ENCODE measurements at places on chromosomes 6 and 20.

DNA sequence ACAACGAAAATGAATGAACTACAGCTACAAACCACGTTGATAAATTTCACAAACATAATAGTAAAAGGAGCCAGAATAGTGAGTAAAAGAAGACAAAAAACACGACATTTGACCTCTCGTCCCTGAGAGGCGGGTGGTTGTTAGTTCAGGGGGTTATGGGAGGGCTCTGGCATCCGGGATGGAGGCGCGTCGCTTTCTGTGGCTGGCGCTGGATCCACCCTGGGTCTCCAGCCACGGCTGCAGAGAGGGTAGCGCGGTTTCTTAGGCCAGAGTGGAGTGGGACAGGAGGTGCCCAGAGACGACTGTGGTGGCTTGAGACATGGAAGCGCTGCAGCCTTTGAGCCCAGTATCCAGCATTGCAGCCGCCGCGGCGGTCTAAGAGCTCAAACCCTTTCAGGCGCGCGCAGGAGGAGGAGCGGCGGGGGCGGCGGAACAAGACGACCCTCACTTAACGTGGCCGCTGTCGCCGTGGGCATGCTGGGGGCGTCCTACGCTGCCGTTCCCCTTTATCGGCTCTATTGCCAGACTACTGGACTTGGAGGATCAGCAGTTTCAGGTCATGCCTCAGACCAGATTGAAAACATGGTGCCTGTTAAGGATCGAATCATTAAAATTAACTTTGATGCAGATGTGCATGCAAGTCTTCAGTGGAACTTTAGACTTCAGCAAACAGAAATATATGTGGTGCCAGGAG is 3.7 kb upstream of the ZSCAN23 start:
- peak; percentile 11 for DNase-seq

DNA sequence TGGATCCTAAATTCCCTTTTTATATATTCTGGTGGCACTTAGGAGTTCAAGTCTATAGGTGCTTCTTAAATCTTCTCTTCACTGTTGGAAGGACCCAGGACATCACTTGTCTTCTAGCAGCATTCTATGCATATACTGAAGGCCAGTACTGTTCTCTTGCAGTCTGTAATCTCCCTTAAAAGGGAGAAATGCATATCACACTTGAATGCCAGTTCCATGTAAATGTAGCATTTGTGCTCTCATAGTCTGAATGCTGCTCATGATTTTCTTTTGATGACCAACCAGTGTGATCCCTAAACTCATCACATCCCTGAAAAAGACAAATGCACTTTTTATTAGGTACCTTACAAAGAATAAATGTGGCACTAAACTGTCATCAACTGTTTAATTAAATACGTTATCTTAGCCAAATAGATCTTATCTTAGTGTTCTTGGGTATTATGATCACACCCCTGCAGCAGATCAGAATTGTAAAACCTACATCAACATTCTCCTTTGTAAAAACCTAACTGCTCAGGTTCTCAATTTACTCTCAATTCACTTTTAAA is 176.1 kb downstream of the EPHA7 start:
- DNase-seq: no peak

DNA sequence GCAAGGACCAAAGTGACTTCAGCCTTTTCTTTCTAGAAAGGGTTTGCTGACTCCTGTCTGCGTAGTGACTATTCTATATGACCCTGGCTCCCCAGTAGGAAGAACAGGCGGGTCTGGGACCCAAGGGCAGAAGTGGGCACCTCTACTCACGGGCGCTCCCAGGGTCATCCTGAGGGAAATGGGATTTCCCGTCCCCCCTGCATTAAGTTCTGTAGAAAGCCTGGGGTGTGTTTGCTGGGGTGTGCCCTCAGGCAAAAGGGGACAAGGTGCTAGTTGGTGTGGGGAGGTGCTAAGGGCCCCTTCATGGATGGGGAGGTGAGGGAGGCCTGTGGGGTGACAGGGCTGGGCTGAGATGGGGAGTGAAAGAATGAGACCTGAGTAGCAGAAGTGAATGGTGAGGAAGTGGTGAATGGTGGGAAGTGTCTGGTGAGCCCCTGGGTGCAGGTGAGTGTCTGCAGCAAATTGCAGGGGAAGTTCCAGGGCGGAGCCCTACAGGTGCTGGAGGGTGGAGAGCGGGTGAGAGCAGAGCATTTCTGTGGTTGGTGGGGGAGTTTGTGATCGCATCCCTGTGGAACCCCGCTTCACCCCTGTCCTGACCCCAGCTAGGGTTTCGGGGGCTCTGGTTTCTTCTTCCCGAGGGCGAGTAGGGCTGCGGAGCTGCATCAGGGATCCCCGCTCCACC is 21.1 kb downstream of the RAET1L start:
- no peak for DNase-seq

DNA sequence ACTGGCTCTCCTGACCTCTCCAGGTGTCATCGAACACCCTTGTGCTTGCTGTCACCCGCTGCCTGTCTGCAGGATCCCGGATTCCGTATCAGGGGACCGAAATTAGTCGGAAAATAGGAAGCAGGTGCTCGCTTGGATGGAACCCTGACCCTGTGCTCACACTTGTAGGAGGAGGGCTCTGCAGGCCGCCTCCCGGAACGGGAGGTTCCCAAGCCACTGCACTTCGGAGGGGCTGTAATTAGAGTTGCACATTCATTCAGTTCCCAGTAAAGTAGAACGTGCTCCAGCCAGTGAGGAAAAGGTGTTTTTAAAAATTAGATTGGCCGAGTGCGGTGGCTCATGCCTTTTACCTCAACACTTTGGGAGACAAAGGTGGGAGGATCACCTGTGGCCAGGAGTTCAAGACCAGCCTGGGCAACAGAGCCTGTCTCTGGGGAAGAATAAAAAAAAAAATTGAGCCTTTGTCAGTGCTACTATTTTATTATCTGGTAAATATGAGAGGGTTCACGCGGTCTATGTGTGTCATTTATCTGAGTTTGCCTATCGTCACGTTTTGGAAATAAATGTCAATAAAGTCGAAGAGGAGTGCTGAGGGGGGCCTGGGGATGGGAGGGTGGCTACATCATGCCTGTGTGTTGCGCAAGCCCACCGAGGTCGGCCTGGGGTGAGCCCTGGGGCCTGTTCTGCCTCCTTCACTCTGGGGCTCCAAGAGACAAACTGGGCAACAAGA is 1.5 kb upstream of the GMEB2 start:
- DNase-seq: no peak

GRCh38 chr6:42153921-42154320 is 11.5 kb upstream of the C6orf132 start:
- DNase-seq: no peak

- DNase-seq: peak; percentile 82
Measured at GRCh38 chr6:73394577-73395354, at the start of gene DDX43. Gene DDX43 (plus strand): TSS chr6:73394828. CDS start chr6:73394906, 78 bp downstream.

- no peak for DNase-seq
Measured at GRCh38 chr6:6348256-6348655, 27.8 kb upstream of the F13A1 start.

- no peak for DNase-seq
Measured at GRCh38 chr6:152117156-152118133, 310.0 kb downstream of the ESR1 start.

- DNase-seq: no peak
Measured at GRCh38 chr6:38503032-38503773, 136.5 kb downstream of the BTBD9 start.

GRCh38 chr6:67496191-67496590 is 1138.9 kb upstream of the ADGRB3 start:
- no peak for DNase-seq

- peak; percentile 60 for DNase-seq
Measured at GRCh38 chr6:95091823-95092436, 485.4 kb upstream of the MANEA start.

DNA sequence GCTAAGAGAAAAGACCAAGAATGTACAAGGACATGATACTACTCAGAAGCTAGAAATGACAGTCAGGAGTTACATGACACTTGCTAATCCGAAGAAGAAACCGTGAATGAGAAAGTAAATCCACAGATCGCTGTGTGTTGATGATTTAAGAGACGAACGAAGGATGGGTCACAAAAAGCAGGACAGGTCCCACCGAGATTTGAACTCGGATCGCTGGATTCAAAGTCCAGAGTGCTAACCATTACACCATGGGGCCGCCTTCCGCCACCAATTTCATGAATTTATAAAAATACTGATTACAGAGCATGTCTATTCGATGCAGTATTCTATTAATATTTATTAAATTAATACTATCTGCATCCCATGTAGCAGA is 54.0 kb upstream of the BTN3A2 start:
- no peak for DNase-seq

- no peak for DNase-seq
Measured at GRCh38 chr6:13638626-13639025, 23.5 kb downstream of the NOL7 start.

DNA sequence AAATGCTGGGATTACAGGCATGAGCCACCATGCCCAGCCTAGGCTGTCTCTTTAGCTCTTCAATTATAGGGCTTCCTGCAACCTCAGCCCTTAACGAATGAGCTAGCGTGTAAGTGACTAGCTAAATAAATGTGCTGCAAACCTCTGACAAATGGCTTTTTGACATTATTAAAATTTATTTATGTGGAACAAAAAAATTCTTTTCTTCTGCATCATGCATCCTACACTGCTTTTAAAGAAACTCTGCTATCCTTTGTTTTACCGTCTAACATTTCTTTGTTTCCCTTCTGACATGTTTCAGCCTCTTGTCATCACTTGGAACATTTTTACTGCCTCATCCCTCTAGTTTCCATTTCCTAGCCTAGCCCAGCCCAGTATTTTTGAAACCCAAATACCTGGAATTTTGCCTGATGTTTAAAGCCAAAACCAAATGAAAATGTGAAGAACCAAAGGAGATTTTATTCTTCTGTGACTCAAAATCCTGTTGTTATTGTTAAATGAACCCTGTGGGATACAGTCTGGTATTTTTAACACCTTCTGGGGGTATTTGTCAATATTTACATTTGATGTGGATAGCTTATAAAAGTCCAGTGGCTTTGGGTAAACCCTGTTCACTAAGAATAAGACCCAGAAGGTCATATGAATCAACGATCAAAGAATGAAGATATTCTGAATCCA is 9.5 kb downstream of the NT5E start:
- DNase-seq: no peak

DNA sequence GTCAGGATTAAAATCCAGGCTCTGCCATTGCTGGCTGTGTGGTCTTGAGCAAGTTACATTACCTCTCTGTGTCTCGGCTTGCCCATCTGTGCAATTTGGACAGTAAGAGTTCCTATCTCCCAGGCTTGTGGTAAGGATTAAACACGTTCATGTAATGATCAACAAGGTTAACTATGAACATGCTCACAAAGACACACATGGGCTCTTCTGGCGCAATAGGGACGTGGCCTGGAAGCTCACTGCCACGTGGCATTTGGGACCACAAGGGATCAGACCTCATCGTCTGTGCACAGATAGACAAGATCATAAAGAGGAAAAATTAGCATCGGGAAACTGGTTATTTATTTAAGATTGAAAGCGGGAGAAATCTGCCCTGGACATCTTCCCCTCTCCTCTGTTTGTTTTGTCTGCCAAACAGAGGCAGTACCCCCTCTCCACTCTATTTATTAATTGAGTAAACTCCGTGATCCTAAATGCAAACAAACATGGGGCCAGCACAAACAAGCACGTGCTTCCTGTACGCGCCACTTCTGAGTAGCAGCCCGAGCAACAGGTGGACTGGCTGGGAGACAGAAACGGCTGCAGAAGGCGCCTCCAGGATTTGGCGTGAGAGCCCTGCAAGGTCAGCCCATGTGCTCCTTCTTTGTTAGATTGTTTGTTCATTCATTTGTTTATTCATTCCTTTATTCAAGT is 95.0 kb downstream of the CDH26 start:
- no peak for DNase-seq

DNA sequence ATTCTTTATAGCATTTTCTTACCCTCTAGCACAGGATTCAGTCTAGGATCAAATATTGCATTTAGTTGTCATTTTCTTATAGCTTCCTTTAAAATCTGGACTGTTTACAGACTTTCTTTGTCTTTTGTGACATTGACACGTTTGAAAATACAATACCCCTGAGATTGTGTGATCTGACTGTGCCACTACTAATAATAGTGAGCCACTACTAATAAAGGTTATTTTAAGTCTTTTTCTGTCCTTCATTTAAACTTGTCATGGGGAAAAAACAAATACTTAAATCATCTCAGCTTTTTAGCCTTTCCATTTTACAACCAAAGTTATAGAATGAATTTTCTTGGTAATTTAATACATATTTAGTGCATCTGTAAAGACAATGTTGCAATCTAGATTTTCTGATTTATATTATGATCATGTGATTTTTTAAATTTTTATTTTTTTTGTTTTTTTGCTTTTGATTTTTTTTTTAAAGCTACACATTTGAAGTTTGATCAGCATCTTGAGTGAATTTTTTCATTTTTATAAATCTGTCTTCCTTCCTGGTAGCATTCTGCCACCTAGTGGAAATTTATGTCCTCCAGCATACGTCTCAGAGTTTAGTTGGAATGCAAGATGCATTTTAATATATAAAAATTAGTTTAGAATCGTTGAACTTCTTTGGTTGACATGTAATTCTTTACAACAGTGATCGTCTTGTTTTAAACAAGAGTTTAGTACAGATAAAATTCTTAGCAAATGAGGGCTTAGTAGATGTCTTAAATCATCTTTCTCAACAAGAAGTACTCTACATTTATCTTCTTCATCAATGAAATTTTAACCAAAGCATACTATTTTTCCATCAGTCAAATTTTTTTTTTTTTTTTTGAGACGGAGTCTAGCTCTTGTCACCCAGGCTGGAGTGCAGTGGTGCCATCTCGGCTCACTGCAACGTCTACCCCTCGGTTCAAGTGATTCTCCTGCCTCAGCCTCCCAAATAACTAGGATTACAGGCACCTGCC is 119.4 kb downstream of the NCOA3 start:
- peak; percentile 82 for DNase-seq

DNA sequence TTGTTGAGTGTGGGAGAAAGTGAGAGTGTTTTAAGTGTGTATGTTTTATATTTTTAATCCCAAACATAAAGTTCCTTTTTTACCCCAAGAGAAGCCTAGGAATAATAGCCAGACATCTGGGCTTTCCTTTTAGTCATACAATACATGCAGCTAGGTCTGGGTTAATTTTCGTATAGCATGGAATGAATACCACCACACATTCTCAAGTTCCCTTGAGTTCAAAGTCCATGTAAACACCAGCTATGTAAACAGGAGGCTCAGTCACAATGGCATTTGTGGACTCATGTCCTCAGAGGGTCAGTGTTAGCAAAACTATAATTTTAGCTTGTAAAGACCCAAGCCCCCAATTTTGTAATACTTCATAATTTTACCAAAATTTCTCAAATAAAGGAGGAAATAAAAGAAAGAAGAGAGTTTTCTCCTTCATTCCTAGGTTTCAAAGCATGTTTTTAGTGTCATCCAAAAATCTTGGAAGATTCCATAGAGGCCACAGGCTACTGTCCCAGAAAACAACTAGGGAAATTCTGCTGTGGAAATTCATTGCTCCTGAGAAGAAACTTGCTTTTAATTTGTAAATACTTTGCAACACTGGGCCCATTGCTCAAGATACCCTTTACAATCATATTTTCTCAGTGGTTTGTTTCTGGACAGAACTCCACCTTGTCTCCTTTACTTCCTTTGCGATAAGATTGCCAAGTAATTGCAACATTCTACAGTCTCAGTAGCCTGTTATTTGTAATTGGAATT is 671.2 kb downstream of the COL12A1 start:
- DNase-seq: no peak

- DNase-seq: no peak
Measured at GRCh38 chr6:163831736-163832135, 417.2 kb downstream of the QKI start.
